ENCODE measurements at places on chromosomes 4 and X. TPM values are rescaled to one million over a fixed set of nuclear protein-coding genes. Genes with fewer than 3 reads are reported as not detected.

DNA sequence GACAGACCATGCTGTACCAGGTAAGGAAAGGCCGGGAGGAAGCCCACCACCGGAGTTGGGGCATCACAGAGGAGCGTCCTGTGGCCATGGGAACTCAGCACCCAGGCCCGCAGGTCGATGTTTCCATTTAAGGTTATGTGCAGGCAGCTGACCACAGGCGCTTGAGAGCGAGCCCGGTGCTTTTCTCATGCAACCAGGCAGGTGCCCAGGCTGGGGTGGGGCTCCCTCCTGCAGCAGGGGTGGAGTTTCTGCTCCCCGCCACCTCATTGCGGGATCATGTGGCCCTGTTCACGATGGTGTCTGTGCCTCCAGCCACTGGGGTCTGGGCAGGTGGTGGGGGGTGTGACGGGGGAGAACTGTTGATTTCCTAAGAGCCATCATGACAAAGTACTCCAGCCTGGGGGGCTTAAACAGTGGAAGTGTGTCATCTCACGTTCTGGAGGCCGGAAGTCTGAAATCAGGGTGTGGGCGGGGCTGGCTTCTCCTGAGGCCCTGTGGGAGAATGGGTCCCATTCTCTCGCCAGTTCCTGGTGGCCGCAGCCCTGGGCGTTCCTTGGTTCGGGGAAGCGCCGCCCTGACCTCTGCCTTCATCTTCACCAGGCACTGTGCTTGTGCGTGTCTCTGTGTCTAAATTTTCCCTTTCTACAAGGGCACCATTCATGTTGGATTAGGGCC lies 60.9 kb downstream of the CPZ start:
- H3K36me3 ChIP-seq: no peaks in the 10 kb centered on the region
- H3K27me3 ChIP-seq: peaks cover 2% of the 10 kb centered on the region
- no peaks in the 10 kb centered on the region for H3K4me1 ChIP-seq
- no peak for DNase-seq
- no peak overlapping the region for H3K27ac ChIP-seq
- no peak overlapping the region for H3K4me3 ChIP-seq

- peaks cover 30% of the 10 kb centered on the region for H3K36me3 ChIP-seq
- H3K4me1 ChIP-seq: peaks cover 17% of the 10 kb centered on the region
- H3K27me3 ChIP-seq: no peaks in the 10 kb centered on the region
- DNase-seq: no peak
- H3K4me3 ChIP-seq: peak overlapping the region; percentile 85
- H3K27ac ChIP-seq: peak overlapping the region; percentile 54
These were observed 824 bp upstream of the UGDH start for GRCh38 chr4:39528061-39528465.

DNA sequence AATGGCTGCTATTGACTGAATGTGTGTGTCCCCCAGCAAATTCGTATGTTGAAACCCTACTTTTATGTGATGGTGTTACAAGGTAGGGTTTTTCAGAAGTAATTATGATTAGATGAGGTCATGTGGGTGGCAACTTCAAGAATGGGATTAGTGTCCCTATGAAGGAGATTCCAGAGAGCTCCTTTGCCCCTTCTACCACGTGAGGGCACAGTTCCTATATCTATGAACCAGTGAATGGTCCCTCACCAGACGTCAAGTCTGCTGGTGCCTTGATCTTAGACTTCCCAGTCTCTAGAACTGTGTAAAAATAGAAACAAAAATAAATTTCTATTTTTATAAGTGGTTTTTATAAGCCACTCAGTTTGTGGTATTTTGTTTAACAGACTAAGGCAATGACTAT lies 1137.6 kb upstream of the IGFBP7 start:
- no peaks in the 10 kb centered on the region for H3K36me3 ChIP-seq
- DNase-seq: no peak
- H3K4me3 ChIP-seq: no peak overlapping the region
- no peaks in the 10 kb centered on the region for H3K4me1 ChIP-seq

CNKSR2 gene
- total RNA-seq: 9.4 TPM

DMD gene
- 0.27 TPM for total RNA-seq

SCML2 gene
- total RNA-seq: 2.5 TPM

- H3K27me3 ChIP-seq: no peaks in the 10 kb centered on the region
- no peak for DNase-seq
- no peak overlapping the region for H3K4me3 ChIP-seq
- peaks cover 19% of the 10 kb centered on the region for H3K4me1 ChIP-seq
These were observed 44.4 kb downstream of the TSC22D3 start for GRCh38 chrX:107730991-107731766.

GRCh38 chrX:9626379-9626778 lies 139.3 kb downstream of the GPR143 start:
- no peak for DNase-seq
- H3K27me3 ChIP-seq: no peaks in the 10 kb centered on the region
- H3K36me3 ChIP-seq: peaks cover 6% of the 10 kb centered on the region
- no peak overlapping the region for H3K27ac ChIP-seq
- peaks cover 49% of the 10 kb centered on the region for H3K4me1 ChIP-seq
- H3K4me3 ChIP-seq: no peak overlapping the region

GRCh38 chr4:97016186-97016907 lies 1126.9 kb downstream of the STPG2 start:
- H3K27me3 ChIP-seq: no peaks in the 10 kb centered on the region
- H3K36me3 ChIP-seq: no peaks in the 10 kb centered on the region
- DNase-seq: no peak
- H3K4me1 ChIP-seq: no peaks in the 10 kb centered on the region

STAP1 gene
- 3.0 TPM for total RNA-seq

REPS2 gene
- not detected for total RNA-seq

PLXNB3 gene
- 8.2 TPM for total RNA-seq

DNA sequence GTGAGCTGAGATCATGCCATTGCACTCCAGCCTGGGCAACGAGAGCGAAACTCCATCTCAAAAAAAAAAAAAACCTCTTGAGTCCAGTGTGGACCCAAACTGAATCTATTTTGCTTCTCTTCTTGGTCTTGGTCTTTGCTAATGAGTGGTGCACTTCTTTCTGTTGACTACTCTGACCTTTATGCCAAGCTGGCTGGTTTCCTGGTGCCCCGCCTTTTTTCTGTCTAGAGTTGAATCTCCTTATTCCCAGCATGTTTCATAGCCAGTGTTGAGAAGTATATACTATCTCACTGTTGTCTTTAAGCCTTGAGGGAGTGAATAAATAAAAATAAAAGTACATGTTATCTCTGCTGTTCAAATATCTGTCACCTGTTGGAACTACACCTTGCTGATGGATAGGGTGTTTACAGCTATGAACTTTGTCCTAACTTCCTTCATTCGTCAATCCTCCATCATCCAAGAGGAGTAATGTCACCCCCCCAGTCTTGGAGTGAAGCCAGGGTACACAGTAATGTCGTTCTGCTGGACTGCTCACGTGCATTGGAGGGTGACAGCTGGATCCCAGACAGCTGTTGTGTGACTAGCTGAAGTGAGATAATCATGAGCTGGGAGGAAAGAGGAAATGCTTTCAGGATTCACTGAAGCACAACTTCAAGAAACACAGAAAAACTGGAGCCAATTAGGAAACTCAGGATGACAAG lies 99.3 kb upstream of the PRKG2 start:
- H3K4me1 ChIP-seq: no peaks in the 10 kb centered on the region
- DNase-seq: no peak
- no peak overlapping the region for H3K27ac ChIP-seq
- no peaks in the 10 kb centered on the region for H3K36me3 ChIP-seq

DMRTC1 gene
- not detected for total RNA-seq

DNA sequence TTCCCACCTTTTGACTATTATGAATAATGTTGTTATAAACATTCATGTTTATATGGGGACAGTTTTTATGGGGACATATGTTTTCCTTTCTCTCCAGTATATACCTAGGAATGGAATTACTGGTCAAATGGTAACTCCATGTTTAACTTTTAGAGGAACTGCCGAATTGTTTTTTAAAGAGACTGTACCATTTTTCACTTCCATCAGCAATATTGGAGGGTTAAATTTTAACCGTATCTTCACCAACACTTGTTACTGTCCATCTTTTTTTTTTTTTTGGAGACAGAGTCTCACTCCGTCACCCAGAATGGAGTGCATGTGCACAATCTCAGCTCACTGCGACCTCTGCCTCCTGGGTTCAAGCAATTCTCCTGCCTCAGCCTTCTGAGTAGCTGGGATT lies 46.4 kb upstream of the PRPS1 start:
- no peak overlapping the region for H3K27ac ChIP-seq
- no peaks in the 10 kb centered on the region for H3K36me3 ChIP-seq
- no peaks in the 10 kb centered on the region for H3K27me3 ChIP-seq
- no peak overlapping the region for H3K4me3 ChIP-seq

DNA sequence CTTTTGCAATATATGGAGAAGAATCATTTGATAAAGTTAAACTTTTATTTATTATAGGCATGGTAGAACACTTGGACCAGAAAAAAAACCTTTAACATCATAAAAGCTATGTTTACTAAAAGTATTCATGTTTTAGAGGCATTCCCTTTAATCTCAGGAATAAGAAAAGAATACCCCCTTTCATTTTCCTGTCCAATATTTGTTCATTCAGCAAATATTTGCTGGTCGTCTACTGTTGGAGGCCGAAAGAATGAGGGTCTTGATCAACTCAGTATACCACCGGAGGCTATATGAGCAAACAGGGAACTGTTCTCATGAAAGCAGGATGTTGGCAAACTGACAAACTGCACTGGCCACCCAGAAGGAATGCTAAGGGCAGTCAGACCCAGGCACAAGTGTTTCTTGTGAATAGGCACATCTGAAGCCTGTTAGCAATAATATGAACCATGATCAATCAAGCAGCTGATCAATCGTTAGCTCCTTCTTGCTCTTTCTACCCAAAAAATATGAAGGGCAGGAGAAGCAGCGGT lies 480.8 kb upstream of the FAT1 start:
- H3K27ac ChIP-seq: no peak overlapping the region
- H3K27me3 ChIP-seq: no peaks in the 10 kb centered on the region
- no peak for DNase-seq
- no peaks in the 10 kb centered on the region for H3K4me1 ChIP-seq

GRCh38 chr4:122621016-122621507 lies at the start of gene IL21:
IL21 (minus strand) TSS chr4:122621066; CDS start chr4:122621011, 55 bp downstream.
- H3K27ac ChIP-seq: no peak within 1 kb of the TSS
- H3K27me3 ChIP-seq: peaks cover 2% of the 10 kb centered on the region
- H3K4me3 ChIP-seq: peak within 1 kb of the TSS; percentile 39
- H3K36me3 ChIP-seq: no peaks in the 10 kb centered on the region

DNA sequence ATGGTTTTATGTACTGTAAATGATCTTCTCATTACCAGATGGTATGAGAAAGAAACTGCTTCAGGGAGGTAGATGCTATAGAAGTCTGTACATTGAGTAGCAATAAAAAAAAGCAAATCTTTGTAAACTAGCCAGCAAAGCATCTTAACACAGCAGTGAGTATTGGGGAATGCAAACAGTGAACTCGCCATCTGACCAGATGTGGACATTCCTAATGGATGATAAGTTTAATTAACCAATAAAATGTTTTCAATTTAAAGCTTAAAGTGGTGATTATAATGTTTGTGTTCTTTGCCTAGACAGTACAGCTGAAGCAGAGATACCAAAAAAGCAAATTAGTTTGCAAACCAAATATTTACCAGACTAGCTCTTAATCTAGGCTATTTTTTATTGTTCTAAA lies 1144.2 kb downstream of the FAT4 start:
- no peaks in the 10 kb centered on the region for H3K36me3 ChIP-seq
- no peaks in the 10 kb centered on the region for H3K27me3 ChIP-seq
- no peak for DNase-seq
- no peak overlapping the region for H3K4me3 ChIP-seq
- no peak overlapping the region for H3K27ac ChIP-seq

DNA sequence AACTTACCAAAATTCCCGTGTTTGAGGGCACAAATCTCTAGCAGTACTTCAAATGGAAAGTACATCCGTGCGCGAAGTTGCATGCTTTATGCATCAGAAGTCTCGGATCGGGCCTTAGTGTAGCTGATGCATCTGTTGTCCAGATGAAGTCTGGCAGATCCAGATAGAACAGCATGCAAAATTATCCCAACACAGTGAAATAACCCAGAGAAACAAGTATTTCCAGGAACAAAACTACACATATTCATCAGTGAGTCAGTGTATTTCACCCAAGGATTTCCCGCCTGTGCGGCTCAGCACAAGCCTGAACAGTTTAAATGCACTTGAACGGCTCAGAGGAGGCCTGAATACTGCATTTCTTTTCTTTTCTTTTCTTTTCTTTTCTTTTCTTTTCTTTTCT lies 27.4 kb upstream of the CLDN24 start:
- H3K36me3 ChIP-seq: no peaks in the 10 kb centered on the region
- H3K27ac ChIP-seq: peak overlapping the region; percentile 47
- H3K4me3 ChIP-seq: no peak overlapping the region
- DNase-seq: peak; percentile 17
- peaks cover 18% of the 10 kb centered on the region for H3K4me1 ChIP-seq
- H3K27me3 ChIP-seq: peaks cover 12% of the 10 kb centered on the region

GRCh38 chr4:160835789-160836188 lies 1328.0 kb downstream of the FSTL5 start:
- H3K4me1 ChIP-seq: no peaks in the 10 kb centered on the region
- H3K4me3 ChIP-seq: no peak overlapping the region
- no peaks in the 10 kb centered on the region for H3K36me3 ChIP-seq
- H3K27ac ChIP-seq: no peak overlapping the region

GRCh38 chr4:7124689-7125442 lies 57.0 kb upstream of the GRPEL1 start:
- H3K36me3 ChIP-seq: no peaks in the 10 kb centered on the region
- no peaks in the 10 kb centered on the region for H3K4me1 ChIP-seq
- H3K4me3 ChIP-seq: no peak overlapping the region

INTU gene
- total RNA-seq: 0.16 TPM

DNA sequence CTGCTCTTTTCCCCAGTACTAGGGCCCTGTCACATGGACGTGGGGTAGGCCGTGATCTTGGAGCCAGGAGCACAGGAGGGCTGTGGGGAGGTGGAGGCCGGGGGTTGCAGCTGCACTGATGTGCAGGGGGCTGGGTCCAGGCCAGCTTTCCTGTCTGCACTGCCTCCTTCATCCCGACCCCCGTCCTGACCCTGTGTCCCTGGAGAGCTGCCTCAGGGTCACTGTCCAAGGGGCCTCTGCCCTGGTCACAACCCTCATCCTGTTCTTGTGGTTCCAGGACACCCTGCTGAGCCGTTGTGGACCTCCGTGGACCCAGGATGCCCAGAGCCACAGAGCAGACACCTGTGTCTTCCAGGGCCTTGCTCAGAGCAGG lies 91.7 kb upstream of the ADRA2C start:
- peaks cover 6% of the 10 kb centered on the region for H3K27me3 ChIP-seq
- no peak for DNase-seq
- H3K36me3 ChIP-seq: no peaks in the 10 kb centered on the region
- no peak overlapping the region for H3K4me3 ChIP-seq
- no peaks in the 10 kb centered on the region for H3K4me1 ChIP-seq
- H3K27ac ChIP-seq: no peak overlapping the region

Data from activated CD8-positive, alpha-beta T cell treated with anti-CD3 and anti-CD28 coated beads for 36 hours (primary cell).